Uterus (tissue), 4 donors: ENCODE measurements at places on chromosomes 6 and 20. TPM values are rescaled to one million over a fixed set of nuclear protein-coding genes. Genes with fewer than 3 reads are reported as not detected.

DNA sequence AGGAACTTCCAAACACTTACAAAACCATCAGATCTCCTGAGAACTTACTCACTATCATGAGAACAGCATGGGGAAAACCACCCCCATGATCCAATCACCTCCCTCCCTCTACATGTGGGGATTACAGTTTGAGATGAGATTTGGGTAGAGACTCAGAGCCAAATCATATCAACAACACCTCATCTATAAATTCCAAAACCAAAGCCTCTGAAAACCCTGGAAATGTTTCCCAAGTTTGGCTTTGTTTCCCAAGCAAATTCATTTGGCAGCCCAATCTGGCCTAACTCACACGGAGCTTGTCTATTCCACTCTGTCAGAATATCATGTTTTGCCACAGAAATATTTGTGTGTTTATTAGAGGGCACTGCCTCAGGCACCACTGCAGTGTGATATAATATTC is 142.6 kb downstream of the COL9A1 start:
- no peak for DNase-seq

- DNase-seq, result no peak
Measured at GRCh38 chr6:70479236-70479635, 65.9 kb downstream of the FAM135A start.

DNA sequence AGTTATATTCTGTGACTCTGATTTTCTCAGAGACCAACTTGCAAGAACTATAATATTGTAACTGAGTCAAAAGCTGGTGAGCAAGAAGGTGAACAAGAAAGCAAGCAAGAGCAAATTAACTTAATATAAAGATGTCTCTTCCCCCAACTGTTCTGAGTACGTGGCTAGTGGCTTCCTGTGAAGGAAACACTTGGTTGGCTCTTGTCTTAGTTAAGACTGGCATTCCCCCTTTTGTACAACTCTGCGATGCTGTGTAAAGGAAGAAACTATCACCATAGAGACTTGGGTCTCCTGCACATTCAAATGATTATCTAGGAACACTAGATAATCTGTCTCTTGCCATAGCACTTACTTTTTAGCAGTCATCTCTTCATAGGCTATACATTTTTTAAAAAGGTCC is 47.3 kb upstream of the TNFAIP3 start:
- DNase-seq, result no peak

DNA sequence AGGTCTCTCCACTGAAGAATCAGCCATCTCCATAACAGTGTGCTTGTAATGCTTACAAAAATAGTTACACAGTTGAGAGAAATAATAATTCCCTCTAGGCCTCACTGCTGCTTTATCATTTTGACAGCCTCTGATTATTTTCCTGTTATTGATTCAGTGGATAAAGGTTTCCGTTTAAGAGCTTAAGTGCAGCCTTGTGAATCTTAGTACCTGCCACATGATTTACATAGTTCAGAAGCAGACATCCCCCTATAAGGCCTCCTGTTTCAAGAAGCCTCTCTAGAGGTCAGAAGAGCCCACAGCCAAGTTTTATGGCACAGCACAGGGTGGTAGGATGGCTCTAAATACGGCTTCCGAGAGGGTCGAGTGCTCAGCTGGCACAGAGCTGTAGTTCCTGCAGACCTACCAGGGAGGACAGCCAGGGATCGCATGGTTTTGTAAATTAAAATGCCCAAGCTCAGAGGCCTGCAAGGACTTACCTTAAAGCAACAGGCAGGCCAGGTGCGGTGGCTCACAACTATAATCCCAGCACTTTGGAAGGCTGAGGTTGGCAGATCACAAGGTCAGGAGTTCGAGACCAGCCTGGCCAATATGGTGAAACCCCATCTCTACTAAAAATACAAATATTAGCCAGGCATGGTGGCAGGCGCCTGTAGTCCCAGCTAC is 17.6 kb upstream of the PYGB start:
- no peak for DNase-seq

GRCh38 chr6:47308552-47309290 is 984 bp downstream of the TNFRSF21 start:
- DNase-seq, result peak; percentile 17

- no peak for DNase-seq
Measured at GRCh38 chr6:33192105-33192646, at the start of gene COL11A2. COL11A2 (minus strand) TSS chr6:33192467; CDS start chr6:33192240, 227 bp downstream.

- DNase-seq, result no peak
Measured at GRCh38 chr6:105170059-105170458, 9.8 kb downstream of the POPDC3 start.

DNA sequence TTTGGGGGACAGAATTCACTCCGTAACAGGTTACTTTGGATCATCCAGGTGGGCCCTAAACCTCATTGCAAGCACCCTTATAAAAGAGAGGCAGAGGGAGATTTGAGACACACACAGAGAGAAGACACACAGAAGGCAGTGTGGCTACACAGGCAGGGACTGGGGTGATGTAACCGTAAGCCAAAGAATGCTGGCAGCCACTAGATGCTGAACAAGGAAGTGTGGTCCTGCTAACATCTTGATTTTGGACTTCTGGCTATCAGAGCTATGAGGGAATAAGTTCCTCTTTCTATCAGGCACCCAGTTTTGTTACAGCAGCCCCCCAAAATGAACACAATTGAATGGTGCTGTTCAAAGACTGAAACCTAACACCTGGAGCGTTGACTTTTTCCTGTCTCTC is 191.3 kb upstream of the MYLIP start:
- no peak for DNase-seq

DNA sequence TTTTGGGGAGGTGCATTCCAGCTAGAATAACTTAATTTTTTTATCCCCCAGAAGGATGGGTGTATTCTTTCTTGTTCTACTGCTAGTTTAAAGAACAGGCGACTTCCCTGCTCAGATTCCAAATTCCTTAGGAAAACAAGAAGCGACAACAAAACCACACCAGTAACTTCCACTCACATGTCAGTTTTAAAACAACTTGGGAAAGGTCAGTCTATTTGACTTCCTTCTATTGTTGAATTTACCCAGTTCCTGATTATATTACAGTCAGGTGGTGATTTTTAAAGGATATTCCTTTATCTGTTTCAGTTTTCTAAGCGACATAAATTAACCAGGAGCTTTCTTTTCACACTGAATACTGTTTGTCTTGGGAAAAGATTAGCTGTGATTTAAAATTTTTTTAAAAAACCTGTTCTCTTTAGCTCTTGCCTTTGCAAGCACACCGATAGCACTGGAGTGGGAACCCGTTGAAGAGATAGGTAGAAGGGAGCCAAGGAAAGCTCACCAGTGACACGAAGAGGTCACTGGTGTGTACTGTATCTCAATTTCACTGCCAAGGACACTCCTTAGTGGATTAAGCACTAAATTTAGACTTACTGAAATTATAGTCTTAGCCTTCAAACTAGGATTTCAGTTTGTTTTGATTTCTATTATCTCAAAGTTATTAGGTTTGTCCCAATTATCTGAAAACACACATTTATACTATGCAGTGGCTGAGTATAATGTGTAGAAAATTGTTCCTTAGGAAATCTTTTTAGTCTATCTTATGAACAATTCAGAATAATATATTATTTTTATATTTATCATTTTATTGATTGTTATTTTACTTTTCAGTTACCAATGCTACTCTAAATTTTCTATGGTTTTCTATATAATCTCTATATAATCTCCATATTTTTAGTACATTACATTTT is 22.3 kb downstream of the MARCKS start:
- DNase-seq, result peak; percentile 46

DNA sequence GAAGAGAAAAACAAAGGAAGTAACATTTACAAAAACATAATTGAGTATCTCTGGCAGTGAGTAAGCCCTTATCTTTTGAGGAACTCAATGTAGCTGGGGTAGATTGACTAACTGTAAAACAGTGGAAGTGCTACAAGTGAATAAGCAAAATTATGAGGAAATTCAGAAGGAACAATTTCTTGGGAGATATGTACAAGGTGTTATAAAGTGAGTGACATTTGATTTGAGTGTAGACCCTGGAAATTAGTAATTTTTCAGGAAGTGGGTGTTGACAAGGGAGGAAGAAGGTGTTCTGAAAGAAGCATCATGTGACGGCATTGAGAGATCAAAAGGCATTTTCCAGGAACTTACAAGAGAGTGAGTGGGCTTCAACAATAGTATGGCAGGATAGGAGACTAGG is 22.2 kb downstream of the XRN2 start:
- DNase-seq, result no peak

- no peak for DNase-seq
Measured at GRCh38 chr6:100948381-100949133, 67.4 kb upstream of the ASCC3 start.

- DNase-seq, result no peak
Measured at GRCh38 chr6:124987291-124987690, 25.1 kb downstream of the RNF217 start.

DNA sequence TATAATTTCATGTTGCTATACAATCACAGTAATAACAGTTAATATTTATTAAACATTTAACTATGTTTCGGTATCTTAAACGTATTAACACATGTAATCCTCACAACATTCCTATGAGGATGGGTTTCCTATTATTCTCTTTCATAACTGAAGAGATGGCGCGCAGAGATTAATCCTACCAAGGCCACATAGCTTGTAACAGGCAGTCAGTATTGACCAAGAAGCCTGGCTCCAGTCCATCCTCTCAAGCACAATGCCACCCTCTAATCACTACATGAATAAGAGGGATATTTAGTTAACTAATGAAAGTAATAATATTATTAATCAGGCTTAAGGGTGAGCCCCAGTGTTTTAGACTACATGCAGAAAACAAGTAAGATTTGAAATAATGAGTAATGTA is 149.7 kb upstream of the SIM1 start:
- DNase-seq, result no peak

- no peak for DNase-seq
Measured at GRCh38 chr20:60352596-60352995, 394.4 kb downstream of the CDH26 start.

DNA sequence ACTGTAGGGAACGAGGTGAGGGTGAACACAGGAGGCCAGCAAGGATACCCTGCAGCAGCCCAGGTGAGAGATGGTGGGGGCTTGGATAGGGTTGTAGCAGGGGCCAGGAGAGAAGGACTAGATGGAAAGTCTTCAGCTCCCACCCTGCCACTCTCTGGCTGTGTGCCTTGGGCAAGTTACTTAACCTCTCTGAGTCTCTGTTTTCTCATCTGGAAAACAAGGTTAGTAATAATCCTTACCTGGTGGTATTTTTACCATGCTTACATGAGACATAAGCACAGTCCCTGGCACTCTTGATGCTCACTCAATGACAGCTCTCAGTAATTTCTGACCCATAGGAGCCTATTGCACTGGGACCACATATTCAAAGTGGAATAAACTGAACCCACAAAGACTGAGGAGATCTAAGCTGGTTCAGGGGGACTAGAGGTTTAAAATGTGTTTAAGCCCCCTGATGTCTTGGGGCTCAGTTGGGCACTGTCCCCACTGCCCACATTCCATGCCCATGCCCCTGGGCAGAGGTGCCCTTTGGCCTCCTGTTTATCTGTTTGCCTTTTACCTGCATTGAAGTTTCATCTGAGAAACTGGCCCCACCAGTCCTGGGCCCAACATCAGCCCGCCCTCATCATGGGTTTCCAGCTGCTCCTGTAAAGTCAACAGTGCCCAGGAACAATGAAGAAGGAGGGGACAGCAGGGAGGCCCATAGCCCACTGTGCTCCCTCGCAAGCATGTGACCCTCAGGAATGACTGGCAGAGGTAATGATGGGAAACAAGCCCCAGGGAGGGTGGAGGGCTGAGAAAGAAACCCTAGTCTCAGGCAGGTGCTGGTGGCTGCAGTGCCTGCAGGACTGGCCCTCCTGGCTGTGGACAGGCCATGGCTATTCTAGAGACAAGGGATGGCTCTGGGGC is 104.0 kb downstream of the VEGFA start:
- DNase-seq, result no peak

DNA sequence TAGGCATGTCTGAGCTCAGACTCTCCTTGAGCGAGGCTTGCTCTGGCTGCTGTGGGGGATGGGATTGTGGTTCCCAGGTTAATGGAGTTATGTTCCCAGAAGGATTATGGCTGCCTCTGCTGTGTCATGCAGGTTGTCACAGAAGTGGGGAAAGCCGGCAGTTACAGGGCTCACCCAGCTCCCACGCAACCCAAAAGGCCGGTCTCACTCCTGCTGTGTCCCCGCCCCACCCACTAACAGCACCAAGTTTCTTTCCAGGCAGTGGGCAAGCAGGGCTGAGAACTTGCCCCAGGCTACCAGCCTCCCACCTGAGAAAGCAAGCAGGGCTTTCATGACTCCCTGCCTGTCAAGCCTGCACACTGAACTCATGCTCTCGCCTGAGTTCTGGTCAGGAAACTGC is 750.5 kb downstream of the FRK start:
- DNase-seq, result no peak

NRN1 gene
- total RNA-seq, result 23.0 TPM

RAET1G gene
- not detected for total RNA-seq

UNC5CL gene
- 0.26 TPM for total RNA-seq

HAO1 gene
- total RNA-seq, result not detected
